ENCODE measurements at places on chromosomes 5 and 9.

- no peak for DNase-seq
Observed at GRCh38 chr9:14271093-14271673, 42.8 kb downstream of the NFIB start.

GRCh38 chr5:31378838-31379237 is 153.1 kb downstream of the DROSHA start:
- DNase-seq: no peak

GRCh38 chr5:56037531-56038010 is 42.8 kb upstream of the IL6ST start:
- no peak for DNase-seq

GRCh38 chr5:179254638-179255271 is 90.5 kb downstream of the ADAMTS2 start:
- no peak for DNase-seq

- no peak for DNase-seq
Observed at GRCh38 chr5:127772531-127772930, 69.3 kb downstream of the CCDC192 start.

GRCh38 chr9:21991072-21991959 is 2.9 kb downstream of the CDKN2A start:
- DNase-seq: no peak

GRCh38 chr9:19650312-19650711 is 138.5 kb downstream of the SLC24A2 start:
- DNase-seq: no peak

GRCh38 chr9:69462394-69462793 is 137.4 kb downstream of the ENTREP1 start:
- DNase-seq: no peak

DNA sequence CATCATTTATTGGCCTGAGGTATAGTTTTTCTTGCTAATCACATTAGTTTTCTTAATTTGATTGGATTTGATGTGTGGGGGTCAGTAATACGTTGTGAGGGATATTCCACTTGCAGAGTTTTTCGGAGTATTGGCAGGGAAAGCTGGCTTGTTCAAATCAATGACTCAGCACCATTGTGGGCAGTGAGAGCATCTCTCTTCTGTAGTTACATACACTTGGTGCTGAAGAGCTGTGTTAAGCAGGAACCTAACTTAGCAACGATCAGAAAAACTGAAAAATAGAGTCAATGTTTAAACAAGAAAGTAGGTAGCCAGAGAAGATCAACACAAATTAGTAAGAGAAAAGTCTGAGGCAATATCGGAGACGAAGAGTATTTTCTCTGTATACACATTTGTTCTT is 344.6 kb upstream of the EDIL3 start:
- no peak for DNase-seq

GRCh38 chr9:5608298-5609225 is 20.3 kb upstream of the RIC1 start:
- DNase-seq: no peak

DNA sequence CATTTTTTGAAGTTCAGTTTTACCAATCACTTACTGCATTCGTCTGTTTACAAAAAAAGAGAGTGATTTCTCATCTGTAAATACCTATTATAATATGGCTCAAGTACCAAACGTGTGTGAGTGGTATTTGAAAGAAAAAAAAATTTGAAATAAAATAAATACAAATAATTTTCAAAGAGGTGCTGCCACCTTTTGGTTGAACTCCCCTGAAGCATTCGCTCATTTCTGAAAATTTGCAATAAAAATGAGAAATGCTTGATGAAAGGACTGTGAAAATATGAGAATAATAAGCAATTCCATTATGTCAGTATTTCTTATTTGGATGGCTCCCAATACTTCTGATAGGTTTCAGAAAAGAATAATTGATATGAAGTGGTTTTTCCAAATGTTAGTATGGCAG is 409.9 kb downstream of the CTNND2 start:
- no peak for DNase-seq

DNA sequence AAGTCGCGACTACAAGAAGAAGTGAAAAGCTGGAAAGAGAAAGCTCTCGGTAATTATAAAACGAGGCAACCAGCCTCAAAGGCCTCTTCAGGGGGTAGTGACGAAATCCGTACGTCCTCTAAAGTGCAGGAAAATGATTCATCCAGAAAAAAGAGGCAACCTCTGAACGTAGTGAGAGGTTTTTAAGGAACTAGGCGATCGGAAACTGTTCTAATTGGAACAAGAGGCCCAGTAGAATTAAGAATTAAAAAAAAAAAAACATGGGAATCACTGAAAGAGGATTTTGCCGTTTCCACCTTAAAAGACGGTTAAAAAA is 1.0 kb downstream of the CSNK1A1 start:
- DNase-seq: no peak

DNA sequence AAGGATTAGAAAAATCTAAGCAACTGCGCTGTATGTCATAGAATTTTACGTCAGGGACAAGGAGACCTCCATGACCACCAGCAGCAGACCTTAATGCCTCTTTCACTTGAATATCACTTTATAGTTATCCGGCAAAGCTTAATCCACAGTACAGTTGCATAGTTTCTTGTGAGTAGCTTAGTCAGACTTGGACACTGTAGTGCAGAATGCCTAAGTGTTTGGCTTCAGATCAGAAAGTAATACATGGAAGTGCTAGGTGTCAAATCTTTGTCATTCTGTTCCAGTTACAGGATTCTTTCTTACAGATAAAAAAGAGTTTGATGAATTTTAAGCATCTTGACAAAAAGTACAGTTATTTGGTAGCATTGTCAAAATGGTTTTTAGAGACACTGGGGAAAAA is 239.9 kb upstream of the PAPPA start:
- no peak for DNase-seq

GRCh38 chr5:154901276-154901675 is 36.7 kb downstream of the GEMIN5 start:
- no peak for DNase-seq

DNA sequence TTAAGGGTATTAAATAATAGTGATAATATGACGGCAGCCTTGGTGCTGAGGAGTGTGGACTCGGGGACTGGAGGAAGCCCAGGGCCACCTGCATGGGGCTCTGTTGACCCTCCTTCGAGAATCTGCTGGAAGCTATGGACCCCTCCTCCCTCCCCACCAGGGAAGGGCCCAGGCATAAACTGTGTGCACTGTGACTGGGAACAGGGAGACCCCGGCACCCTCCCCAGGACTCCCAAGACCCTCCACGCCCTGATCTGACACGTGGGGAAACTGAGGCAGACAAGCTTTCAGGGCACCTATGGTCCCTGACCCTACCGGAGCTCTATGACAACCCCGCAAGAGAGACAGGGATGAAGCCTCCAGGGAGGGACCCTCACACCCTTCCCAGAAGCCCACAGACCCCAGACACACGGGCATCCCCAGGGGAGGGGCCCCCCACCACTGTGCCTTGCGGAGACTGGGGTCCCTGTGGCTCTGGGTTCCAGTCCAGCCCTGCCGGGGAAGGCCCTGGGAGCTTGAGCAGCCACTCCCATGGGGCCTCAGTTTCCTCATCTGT is 6.5 kb upstream of the EGFL7 start:
- DNase-seq: no peak

DNA sequence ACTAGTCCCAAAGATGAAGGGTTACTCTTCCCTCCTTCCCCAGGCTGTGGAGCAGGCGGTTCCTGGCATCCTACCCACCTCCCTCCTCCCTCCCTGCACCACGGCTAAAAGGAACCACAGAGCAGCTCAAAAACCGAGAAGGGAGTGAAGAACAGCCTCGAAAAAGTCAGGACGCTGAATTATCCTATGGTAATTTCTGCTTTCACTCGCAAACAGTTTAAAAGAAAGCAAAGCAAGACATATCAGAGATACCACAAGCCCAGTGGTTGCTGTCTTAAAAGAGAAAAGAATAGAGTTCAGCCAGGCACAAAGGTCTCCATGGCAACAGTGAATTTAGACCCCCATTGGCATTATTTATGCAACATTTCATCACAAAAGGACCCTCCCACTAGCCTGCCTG is 315.4 kb downstream of the CTNND2 start:
- DNase-seq: no peak

DNA sequence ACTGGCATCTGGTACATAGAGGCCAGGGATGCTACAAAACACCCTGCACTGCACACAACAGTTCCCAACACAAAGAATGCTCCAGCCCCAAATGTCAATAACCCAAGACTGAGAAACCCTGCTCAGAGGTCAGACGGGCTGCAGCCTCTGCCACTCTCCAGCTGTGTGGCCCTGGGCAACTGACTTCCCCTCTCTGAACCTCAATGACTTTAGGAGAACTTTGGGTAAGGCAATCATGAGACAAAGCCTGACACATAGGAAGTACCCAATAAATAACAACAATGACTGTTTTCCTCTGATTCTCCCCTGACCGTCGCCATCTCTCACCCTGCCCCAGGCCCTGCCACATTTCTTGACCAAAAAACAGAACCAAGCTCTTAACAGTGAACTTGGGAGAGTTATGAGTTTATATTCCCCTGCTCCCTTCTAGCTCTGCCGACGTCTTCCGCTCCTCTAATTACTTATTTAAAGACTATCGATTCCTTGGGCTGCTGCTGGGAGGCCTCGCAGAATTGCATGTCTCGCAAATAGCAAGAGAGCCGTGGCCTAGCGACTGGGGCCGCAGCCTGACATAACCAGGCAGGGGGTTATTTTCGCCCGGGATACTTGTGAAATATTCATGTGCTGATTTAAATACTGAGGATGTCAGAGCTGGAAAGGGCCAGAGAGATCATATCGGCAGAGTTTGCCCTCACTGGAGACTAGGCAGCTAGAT is 24.5 kb upstream of the CRB2 start:
- no peak for DNase-seq

GRCh38 chr5:159198063-159199036 is 11.0 kb downstream of the RNF145 start:
- no peak for DNase-seq

DNA sequence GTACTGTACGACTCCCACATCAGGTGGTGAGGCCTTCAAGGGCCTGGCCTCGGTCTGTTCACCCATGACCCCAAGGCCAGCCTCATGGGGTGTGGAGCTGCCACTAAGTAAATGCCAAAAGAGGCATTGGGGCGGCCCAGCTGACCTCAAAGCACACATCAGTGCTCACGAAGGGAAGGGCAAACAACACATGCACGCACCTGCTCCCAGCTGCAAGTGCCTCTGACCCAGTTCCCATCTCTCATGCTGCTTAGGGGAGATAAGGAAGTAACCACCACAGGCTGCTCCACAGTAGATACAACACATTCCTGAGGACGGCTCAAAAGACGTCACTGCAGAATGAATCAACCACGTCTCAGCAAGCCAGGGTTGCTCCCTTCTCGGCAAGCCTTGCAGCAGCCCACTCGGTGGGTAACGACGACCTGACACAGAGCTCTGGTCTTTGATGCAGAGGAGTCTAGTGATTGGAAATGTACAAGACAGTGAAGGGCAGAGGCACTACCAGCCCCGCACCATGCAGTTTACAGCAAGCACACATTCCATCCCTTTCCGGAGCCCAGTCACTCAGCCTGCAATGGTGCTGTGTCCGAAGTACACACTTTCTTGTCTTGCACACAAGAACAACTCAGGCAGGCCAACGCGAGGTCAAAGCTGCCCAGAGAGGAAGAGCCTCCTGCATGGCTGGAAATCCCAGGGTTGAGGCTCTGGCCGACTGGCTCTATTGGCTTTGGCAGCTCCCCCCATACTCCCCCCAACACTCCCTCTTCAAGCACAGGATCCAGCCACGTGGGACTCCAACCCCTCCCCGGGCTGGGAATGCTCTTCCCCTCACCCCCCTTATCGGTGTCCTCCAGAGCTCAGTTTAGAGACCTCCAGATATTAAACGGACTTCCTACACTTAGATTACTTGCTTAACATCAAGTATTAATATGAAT is 31.8 kb downstream of the FABP6 start:
- no peak for DNase-seq

DNA sequence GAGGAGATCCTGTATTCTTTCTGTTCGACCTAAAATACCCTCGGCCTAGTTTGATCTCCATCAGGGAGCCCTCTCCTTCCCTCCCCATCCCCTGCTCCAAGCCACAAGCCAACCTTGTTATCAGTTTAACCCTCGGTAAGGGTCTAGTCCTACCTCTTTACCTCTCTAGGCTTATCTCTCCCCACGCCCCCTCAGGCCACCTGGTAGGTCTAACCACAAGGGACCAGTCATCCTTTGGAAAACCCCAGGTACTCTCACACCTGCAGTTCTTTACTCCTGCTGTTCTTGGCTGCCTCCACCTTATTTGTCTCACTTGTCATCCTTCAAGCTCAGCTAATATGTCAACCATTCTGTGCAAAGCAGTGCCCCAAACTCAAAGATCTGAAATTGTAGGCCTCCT is 78.7 kb downstream of the RAD23B start:
- DNase-seq: no peak

DNA sequence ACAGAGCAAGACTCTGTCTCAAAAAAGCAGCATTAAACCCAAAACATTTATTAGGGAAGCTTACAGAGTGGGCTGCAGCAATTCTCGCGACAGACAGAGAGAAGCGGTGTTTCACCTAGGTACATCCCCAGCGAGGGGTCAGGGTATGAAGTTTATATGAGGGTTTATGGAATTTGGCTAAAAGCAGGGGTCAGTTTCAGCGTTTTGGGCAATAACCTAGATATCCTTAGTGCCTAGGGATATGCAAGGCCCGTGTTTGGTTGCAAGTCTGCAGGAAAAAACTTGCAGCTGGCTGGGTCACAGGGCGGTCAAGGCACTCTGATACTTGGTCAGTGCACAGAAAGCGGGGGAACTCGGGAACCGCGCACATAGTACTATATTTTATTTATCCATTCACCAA is 649 bp upstream of the GLE1 start:
- DNase-seq: no peak

- DNase-seq: no peak
Observed at GRCh38 chr5:9020996-9021395, 524.9 kb downstream of the SEMA5A start.

DNA sequence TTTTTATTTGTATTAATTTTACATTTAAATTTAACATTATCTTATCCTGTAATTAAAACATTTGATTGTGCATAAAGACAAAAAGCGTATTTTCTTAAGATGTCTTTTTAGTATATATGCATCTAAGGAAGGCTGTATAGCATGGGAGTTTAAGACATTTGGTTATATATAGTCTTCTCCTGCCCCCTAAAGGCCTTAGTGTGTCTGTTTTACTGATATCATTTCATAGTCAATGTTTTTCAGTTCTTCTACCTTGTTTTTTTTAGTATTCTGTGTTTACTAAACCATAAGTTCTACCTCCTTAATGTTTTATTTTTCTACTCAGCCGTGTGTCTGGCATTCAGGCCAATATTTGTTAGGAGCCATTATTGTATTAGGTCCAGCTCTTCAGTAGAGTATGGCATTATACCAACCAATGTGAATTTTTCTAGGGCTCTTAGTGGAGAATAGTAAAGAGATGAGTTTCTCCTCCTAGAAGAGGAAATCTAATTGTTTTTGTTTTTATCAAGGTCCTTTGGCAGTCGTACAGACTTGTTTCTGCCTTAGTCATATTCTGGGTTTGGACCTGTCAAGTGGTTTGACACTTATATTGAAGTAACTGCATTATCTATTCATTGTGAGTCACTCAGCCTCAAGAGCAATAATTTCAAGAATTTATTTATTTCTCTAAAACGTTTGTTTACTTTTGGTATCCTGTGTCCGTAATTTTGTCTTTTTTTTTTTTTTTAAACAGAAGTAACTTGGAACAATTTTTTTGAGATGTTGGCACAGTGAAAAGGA is 74.8 kb downstream of the SLF1 start:
- no peak for DNase-seq
